Cardiac fibroblast (primary cell): ENCODE measurements at places on chromosomes 6 and 20.

GRCh38 chr6:5905431-5906339, 101.0 kb downstream of the NRN1 start:
- DNase-seq, result peak; percentile 89

- no peak for DNase-seq
Measured at GRCh38 chr20:48765359-48765758, 62.4 kb downstream of the PREX1 start.

DNA sequence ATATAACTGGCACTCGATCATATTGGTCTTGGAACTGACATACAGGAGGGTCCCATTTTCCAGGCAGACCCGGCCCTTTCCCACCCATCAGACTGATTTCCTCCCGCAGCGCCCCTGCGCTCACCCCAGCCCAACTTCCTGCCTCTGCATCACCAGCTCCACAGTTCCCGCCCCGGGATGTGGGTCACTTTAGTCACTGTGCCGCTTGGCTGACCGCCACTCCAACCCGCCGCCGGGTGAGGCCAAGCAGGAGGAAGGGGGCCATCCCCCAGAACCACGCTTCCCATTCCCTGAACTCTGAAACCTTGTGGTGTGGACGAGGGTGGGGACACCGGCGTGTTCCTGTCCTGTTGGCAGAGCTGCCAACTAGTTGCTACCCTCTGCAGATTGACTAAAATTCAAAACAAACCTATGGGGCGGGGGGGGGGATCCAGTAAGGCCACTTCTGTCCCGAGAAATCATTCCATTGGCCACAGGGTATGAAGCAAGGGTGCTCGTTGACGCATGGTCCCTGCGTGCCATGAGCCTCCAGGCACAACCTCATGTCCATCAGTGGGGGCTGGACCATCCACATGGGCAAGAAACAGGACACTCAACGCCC, 12.3 kb downstream of the TGM2 start:
- DNase-seq, result peak; percentile 60

DNA sequence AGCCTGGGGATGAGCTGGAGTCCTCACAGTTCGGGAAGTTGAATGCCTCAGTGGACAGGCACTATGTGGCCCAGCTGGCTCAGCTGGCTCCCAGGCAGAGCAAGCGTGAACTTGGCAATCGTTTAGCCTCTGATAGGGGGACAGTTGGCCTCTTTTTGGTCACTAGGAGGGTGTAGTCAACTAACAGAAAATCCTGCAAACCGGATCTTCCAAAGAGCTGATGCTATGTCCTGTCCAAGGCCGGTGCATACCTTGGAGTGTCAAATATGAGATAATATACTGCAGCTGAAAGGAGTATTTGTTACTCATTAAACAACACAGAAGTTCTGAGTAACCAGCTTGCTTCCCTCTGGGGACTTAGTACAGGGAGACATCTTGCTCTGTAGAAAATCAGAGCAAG, 126.2 kb upstream of the EXOC2 start:
- DNase-seq, result no peak

GRCh38 chr6:23045280-23045679, 475.9 kb downstream of the HDGFL1 start:
- DNase-seq, result no peak

DNA sequence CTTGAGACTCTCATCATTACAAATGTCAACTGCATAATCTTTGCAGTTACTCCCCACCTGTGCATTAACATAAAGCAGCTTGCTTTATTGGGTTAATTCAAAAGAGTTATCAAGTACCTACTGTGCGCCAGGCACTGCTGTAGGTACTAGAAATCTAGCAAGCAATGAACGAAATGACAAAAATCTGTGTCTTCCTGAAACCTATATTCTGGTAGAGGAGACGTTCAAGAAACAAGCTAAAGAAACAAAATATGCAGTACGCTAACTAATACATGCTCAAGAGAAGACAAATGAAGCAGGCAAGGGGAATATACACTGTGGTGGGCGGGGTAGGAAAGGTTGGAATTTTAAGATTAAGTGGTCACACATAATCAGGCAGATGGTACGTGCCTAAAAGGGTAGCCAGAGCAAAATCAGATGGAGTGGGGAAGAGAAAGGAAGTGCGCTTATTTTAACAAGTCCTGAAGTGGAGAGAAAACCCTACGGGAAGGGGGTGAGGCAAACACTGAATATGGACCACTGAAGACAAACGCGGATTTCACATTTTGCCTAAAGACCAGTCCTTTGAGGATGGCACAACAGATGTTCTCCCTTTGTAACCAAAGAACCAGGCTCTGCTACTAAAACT, 1.2 kb downstream of the ELOVL2 start:
- no peak for DNase-seq

DNA sequence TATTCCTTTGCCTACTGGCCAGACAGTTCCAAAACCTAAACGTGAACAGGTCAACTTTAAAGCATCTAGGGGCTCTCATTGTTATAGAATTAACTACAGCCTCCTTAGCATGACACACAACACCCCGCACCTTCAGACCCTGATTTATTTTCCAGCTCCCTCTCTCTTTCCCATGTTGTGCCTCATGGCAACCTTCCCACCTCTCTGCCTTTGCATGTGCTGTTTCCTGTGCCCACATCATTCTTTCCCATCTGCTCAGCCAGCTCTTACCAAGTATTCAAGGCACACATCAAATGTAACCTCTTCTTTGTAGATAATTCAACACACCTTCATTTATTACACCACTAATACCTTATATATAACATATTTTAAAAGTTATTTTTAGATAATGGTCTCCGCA, 291.0 kb downstream of the COL12A1 start:
- DNase-seq, result no peak

GRCh38 chr6:45727819-45728449, 287.7 kb downstream of the CLIC5 start:
- no peak for DNase-seq

DNA sequence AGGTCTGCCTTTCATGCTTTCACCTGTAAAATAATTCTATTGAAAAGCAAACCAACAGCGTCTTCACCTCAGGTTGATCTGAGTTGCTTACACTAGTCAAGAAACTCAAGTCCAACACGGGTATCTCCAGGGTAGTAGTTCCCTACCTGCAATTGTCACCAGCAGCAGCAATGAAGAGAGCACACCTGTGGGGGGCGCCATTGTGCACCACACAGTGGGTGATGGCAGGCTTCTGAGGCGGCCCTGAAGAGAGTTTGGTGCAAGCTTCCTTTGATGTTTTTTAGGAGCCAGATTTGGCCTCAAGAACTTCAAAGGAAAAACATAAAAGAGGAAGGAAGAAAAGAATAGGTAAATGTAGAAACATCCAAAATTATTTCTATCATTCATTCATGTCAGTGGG, 45.1 kb downstream of the KIAA0319 start:
- DNase-seq, result no peak

DNA sequence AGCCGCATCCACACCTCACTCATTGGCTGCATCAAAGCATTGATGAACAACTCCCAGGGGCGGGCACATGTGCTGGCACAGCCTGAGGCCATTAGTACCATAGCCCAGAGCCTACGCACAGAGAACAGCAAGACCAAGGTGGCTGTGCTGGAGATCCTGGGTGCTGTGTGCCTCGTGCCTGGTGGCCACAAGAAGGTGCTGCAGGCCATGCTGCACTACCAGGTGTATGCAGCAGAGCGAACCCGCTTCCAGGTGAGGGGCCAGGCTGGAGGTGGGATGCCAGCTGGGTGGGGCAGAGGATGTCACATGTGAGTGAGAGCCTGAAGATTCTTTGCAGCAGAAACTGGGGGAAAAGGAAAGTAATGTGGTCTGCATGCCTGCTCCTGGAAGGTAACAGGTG, 66.7 kb downstream of the MOCS1 start:
- DNase-seq, result no peak

GRCh38 chr6:25490018-25490801, 161.8 kb upstream of the SCGN start:
- DNase-seq, result peak; percentile 88

GRCh38 chr6:25458485-25458884, 179.3 kb downstream of the CARMIL1 start:
- peak; percentile 57 for DNase-seq

DNA sequence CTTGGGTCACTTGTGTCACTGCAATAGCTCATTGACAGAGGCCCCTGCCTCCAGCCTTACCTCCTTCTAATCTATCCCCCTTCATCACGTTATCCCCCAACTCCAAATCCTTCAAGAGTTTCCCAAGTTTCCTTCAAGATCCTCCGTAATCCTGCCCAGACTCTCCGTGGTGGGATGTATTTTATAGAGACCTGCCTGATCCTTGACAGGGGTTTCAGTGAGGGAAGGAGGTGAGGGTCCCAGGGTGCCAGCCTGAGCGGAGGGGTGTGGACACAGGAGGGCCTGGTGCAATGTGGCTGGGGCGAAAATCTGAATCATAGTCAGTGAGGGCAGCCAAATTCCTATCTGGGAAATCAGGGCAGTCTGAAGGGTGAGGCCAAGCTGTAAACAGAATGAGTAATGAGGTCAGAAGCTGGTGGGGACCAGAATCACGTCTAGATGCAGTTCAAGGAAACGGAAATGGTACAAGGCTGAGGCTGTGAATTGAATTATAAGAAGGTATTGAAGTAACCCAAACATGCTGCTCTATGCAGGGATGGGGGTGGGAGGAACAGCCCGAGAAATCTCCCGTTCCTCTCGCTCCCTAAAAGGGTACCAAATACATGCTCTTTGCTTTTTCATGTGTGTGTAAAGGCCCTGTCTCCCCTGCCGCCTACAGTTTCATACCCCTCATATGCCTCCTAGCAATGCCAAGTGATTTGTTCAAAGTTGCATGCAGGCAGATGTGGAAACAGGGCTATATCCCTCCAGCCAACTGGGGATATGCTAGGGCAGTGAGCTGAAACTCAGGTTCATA, 35.4 kb upstream of the PIM1 start:
- DNase-seq, result peak; percentile 98

DNA sequence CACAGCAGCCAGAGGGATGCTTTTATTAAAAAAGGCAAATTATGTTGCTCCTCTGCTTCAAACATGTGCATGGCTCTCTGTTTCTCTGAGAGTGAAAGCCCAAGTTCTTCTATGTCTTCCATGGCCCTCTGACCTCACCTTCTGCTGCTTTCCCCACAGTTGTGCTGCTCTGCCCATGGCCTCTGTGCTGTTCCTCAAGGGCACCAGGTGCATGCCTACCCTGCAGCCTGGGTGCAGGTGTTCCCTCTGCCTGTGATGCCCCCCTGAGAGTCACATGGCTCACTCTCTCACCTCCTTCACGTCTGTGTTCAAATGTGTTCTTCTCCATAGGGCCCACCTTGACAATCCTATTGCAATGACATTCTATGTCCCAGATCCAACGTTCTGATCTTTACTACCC, 477.0 kb upstream of the CHD6 start:
- no peak for DNase-seq

- no peak for DNase-seq
Measured at GRCh38 chr6:133129556-133129955, 111.6 kb upstream of the EYA4 start.

DNA sequence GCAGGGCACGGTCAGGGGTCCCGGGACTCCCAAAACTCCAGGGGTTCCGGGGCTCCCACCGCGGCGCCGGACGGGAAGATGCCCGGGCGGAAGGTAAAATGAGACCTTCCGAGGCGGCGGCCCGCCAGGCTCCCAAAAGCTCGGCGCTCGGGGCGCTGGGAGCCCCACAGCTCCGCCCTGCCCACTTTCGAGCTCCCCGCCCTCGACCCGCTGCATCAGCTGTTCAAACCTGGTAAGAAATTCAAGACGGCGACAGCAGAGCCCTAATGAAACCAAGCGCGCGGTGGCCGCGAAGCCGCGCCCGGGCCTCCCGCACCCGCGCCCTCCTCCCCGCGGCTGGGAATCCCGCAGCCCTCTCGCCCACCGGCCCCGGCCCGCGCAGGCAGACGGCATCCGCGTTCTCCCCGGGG, 369 bp downstream of the SLC4A11 start:
- DNase-seq, result peak; percentile 18

GRCh38 chr6:36120539-36120938, 9.8 kb upstream of the MAPK13 start:
- no peak for DNase-seq

- DNase-seq, result peak; percentile 28
Measured at GRCh38 chr20:54570561-54570960, 95.2 kb downstream of the DOK5 start.

- no peak for DNase-seq
Measured at GRCh38 chr20:7984192-7984591, 35.4 kb downstream of the TMX4 start.

DNA sequence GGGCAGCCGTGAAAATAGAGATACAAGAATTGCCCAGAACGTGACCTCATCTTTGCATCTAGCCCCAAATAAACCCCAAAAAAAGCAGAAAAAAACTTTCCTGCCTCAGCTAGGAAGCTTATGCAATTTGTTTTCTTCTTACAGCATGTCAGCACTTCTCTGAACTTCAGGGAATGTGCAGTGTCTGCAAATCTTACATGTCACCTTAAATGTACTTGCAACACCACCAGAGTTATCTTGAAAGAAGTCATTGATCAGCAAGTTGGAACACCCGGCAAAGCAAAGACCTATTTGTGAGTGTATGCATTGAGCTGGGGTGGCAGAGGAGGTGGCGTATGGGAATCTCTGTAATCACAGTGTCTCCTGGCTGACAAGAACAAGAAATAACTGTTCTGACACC, 123.4 kb downstream of the PKHD1 start:
- DNase-seq, result no peak

DNA sequence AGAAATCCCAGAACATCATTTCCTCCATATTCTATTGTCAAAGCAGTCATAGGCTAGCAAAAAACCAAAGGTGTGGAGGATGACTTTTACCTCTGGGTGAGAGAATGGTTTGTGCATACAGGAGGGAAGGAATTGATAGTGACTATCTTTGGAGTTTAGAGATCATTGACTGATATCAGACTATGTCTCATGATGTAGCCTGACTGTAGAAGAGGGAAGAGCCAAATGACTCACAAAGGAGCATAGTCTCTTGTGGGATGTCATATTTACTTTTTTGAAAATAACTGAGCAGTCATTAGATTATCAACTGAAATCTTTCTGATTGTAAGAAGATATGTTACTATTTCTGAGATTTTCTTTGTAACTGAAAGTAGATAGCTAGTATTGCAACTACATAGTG, 158.5 kb downstream of the FLRT3 start:
- DNase-seq, result no peak

- peak; percentile 81 for DNase-seq
Measured at GRCh38 chr6:83371423-83371822, 59.4 kb downstream of the ME1 start.

- DNase-seq, result no peak
Measured at GRCh38 chr6:107337191-107337741, 122.1 kb downstream of the PDSS2 start.

GRCh38 chr6:136647363-136647852, 97.2 kb upstream of the MAP7 start:
- DNase-seq, result peak; percentile 95

GRCh38 chr20:25867776-25868649, 171.4 kb upstream of the ZNF337 start:
- peak; percentile 85 for DNase-seq

GRCh38 chr6:37514321-37514771, 14.7 kb upstream of the CCDC167 start:
- DNase-seq, result no peak

- DNase-seq, result peak; percentile 73
Measured at GRCh38 chr6:16438718-16439591, 200.6 kb downstream of the GMPR start.
